Mesenteric fat pad (tissue), 1 donor: ENCODE measurements at places on chromosomes 16 and 17. TPM values are rescaled to one million over a fixed set of nuclear protein-coding genes. Genes with fewer than 3 reads are reported as not detected.

GRCh38 chr16:70348991-70349390 lies 2.3 kb downstream of the DDX19A start:
- DNase-seq = no peak

GRCh38 chr17:46002311-46002972 lies 3.4 kb downstream of the STH start:
- no peak for DNase-seq

GRCh38 chr16:64738321-64738960 lies 383.4 kb downstream of the CDH11 start:
- no peak for DNase-seq

- DNase-seq = no peak
These were observed 78.4 kb downstream of the ARHGAP44 start for GRCh38 chr17:12867726-12868125.

Gene KRT34
- total RNA-seq = not detected

Gene NLRC5
- 63.9 TPM for total RNA-seq
